ENCODE measurements at places on chromosomes 1 and 21. TPM values are rescaled to one million over a fixed set of nuclear protein-coding genes. Genes with fewer than 3 reads are reported as not detected.

DNA sequence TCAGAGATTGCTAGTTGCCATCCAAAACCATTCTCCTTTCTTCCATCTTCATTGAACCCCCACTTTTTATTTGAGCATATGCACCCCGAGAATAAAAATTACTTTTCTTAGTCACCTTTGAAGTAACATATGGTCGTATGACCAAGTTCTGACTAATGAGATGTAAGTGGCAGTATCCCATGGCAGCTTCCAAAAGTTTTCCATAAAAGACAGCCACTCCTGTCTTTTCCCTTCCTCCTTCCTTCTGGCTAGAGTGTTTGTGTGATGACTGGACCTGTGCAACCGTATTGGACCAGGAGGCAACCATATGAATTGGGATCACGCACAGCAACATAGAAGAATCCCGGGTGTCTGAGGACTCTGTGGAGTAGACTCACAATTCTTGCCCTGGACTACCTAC is 41.1 kb upstream of the CCSAP start:
- DNase-seq: no peak

DNA sequence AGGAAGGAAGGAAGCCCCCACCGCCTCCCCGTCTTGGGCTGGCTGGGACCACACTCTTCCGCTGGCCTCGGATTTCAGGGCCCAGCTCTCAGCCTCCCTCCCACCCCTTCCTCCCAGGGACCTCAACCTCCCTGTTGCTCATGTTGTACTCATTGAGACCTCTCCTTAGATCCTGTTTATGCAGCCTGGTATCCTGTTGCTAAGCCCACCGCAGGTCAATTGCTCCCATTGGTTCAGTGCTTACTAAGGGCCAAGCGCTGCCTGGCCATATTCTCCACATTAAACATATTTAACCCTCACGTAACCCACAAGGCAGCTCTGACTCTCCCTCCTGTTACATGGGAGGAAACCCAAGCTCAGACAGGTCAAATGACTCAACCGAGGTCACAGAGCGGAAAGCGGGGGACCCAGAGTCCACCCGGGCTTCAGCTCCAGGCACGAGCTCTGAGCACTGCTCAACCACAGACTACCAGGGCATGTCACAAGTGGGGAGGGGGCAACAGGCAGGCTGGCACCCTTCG is 23.2 kb upstream of the H6PD start:
- no peak for DNase-seq

DNA sequence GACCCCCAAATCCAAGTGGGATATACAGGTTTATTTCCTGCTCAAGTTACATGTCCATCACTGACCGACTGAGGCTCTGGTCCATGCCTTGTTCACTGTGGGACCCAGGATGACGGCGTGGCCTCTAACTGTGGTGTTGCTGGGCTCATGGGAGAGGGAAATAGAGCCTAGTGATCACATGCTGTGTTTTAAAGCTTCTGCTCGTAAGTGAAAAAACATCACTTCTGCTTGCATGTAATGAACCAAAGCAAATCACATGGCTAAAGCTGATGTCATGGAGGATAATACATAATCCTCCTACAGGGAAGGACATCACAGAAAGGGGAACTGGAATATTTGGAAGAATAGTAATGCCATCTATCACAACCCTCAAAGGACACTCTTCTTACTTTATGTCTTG is 107.6 kb downstream of the FASLG start:
- DNase-seq: no peak

GRCh38 chr1:117570988-117571409 is 34.8 kb upstream of the TENT5C start:
- DNase-seq: no peak

DNA sequence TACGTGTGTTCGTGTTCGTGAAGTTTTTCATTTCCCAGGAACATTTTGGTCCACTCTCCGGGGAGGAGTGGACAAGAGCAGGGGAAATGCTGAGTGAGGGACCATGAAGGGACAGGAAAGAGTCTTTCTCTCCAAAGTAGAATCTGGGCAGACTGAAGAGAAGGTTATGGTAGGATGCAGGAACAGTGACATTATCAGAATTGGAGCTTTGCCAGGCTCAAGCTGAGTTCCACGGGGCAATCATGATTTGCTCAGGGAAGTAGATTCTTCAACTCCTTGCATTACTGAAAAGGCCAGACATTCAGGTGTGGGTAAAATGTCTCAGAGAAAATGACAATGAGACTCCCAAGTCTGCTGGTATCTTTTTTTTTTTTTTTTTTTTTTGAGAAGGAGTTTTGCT is 16.6 kb downstream of the ATP1A4 start:
- no peak for DNase-seq

DNA sequence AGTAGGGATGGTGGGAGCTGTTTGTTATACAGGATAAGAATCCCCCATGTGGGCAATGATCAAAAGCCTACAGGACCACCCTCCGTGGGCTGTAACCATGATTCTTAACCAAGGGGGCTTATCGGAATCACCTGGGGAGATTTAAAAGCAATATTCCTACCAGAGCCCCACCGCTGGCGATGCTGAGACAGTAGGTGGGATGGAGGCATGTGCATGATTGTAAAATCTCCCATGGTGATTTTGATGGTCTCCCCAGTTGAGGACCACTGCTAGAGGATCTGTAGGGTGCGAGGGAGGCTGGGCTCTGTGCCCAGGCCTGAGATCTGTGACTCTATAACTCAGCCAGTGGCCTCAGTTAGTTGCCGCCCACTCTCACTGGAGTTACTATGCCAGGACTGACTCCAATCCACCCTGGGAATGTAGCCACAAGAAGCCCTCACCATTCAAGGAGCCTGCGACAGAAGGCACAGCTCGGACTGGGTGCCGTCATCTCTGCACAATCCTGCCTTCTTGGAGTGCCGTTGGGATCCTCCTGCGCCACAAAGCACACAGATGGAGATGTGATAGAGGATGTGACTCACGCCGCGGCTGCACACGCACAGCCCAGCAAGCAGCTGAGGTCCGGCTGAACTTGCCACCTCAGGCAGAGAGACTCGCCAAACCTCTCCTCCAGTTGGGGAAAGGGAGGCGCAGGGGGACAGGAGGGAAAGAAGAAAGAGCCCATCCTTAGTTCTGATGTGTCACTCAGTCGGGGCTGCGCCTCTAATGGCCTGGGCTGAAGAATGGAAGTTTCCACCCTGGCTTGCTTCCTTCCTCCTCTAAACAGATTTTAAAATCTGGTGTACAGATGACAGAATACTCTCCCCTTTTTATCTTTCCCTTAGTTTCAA is 26.5 kb downstream of the AKNAD1 start:
- DNase-seq: no peak

DNA sequence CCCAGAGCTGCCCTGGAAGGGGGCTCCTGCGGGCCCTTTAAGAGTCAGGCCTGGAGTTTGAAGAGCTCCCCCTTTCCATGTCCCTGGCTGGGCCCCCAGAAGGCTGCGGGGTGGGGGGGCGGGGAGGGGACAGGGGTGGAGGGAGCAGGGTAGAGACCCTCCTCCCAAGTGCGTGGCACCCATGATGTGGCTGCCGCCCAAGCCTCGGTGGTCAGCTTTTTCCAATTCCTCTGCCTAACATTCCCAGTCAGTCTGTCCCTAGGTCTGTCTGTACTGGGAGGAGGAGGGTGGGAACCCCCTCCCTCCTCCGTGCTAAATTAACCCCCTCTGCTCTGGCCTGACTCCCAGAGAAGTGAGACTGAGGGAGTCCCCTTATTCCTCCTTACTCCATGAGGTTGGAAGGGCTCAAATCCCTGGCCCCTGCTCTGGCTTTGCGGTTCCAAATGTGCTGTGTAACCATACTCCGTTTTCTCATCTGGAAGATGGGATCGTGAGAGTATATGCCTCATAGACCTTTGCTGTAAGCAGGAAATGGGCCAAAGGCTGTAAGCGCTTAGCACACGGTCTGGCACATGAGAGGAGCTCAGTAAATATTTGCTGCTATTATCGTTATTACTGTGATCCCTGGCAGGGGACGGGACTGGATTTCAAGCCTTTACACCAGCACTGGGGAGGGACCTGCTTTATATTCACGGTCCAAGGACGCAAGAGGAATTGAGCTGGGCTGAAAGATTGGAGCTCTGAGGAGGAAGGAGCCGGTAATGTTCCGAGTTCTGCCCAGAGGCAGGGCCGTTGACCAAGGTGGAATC is 658 bp upstream of the COL16A1 start:
- no peak for DNase-seq

GRCh38 chr1:84849357-84849975 is 43.5 kb downstream of the LPAR3 start:
- no peak for DNase-seq

DNA sequence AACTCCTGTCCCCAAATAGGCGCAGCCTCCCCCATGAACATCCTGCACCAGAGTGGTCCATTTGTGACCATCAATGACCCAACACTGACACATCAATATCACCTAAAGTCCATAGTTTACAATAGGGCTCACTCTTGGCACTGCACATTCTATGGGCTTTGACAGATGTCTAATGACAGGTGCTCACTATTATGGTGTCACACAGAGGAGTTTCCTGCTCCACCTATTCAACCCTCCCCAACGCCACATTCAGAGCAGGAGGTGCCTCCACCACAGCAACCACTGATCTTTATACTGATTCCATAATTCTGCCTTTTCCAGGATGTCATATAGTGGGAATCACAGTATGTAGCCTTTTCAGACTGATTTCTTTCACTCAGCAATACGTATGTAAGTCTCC is 24.2 kb downstream of the GNG4 start:
- DNase-seq: no peak

DNA sequence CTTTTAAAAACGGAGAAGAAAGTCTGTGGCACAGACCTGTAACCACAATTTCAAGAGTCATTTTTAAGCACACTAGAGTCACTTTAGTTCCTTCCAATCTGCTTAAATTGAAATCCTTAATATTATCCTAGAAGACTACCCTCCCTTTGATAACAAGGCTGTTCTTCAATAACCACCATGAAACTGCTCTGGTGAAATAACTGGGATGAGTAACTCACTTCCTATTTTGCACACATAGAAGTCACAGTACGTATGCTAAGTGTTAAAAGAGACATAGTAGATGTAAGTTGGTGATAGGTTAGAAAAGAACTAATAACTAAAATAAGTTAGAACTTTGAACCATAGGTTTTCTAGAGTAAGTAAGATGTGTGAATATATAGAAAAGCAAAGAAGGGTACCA is 107.8 kb downstream of the NME7 start:
- no peak for DNase-seq

- no peak for DNase-seq
Measured at GRCh38 chr21:15522148-15522547, 207.6 kb upstream of the USP25 start.

DNA sequence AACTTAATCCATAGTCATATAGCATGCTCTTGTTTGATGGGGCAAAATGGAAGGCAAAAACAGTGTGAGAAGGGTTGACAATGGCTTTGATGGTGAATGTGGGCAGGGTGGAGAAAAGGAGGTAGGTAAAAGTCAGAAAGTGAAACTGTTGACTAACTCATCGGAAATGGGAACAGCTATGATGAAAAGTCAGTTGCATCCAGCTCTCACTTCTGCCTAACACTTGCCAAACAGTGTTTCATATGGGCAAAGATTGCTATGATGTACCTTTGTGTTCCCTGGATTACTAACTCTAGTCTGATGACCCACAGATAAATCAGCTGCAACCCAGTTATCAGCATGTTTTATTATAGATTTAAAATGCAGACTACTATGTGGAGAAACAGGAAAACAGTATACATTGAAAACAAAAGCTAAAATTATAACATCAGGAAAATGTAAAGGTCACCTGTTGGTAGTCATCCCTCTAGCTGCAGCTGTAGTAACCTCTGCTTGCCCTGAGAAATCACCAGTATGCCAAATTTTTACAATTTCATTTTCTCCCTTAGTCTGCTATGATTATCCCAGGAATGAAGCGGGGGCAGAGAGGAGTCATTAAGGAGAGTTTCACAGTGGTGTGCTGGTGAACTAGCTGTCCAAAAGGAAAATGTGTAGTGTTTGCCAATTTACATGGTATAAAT is 11.7 kb downstream of the TNFSF18 start:
- no peak for DNase-seq

GRCh38 chr1:30545365-30545764 is 178.0 kb downstream of the MATN1 start:
- no peak for DNase-seq

- DNase-seq: no peak
Measured at GRCh38 chr1:234838820-234839219, 228.8 kb upstream of the IRF2BP2 start.

DNA sequence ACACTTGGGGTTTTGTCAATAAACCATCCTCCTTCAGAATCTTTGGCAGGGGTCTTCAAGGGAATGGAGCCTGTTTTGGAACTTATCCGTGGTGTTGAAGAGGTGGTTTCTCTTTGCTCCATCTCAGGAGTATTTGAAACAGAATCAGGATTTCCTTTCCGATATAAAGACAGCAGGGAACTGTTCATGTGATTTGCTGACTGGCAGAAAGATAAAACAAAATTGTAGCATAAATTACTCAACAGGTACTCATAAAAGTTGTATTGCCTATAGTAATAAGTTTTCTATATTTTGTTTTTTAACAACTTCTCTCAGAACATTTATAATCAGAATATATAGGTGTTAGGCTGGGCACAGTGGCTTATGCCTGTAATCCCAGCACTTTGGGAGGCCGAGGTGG is 21.9 kb downstream of the NVL start:
- no peak for DNase-seq

DNA sequence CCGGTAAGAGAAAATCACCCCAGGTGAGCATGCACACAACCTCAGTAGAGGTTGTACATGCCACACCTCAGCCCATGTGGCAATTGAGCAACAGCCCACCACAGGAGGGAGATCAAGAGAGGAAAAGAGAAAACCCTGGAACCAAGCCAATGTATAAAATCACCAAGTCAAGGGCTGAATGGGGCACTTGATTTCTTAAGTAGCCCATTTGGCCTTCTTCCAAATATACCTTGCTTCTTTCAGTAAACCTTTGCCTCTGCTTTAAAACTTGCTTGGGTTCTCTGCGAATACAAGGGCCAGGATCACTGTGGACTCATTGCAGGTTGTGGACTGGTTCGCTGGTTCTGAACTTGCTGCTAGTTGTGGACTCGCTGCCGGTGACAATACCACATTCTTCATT is 1814.0 kb downstream of the PLA2G4A start:
- DNase-seq: no peak

GRCh38 chr1:38818175-38818976 is 41.2 kb downstream of the RRAGC start:
- peak; percentile 64 for DNase-seq

- no peak for DNase-seq
Measured at GRCh38 chr1:26560403-26560780, 30.8 kb downstream of the RPS6KA1 start.

Gene PLA2G2E
- not detected for total RNA-seq

Gene TRABD2B
- total RNA-seq: not detected

Gene BGLAP
- 2.7 TPM for total RNA-seq

Gene SPRR2F
- total RNA-seq: not detected

Gene MYOM3
- not detected for total RNA-seq

Gene UBL4B
- not detected for total RNA-seq

Gene LCE1C
- not detected for total RNA-seq
